ENCODE measurements at places on chromosomes 4 and X. TPM values are rescaled to one million over a fixed set of nuclear protein-coding genes. Genes with fewer than 3 reads are reported as not detected.

DNA sequence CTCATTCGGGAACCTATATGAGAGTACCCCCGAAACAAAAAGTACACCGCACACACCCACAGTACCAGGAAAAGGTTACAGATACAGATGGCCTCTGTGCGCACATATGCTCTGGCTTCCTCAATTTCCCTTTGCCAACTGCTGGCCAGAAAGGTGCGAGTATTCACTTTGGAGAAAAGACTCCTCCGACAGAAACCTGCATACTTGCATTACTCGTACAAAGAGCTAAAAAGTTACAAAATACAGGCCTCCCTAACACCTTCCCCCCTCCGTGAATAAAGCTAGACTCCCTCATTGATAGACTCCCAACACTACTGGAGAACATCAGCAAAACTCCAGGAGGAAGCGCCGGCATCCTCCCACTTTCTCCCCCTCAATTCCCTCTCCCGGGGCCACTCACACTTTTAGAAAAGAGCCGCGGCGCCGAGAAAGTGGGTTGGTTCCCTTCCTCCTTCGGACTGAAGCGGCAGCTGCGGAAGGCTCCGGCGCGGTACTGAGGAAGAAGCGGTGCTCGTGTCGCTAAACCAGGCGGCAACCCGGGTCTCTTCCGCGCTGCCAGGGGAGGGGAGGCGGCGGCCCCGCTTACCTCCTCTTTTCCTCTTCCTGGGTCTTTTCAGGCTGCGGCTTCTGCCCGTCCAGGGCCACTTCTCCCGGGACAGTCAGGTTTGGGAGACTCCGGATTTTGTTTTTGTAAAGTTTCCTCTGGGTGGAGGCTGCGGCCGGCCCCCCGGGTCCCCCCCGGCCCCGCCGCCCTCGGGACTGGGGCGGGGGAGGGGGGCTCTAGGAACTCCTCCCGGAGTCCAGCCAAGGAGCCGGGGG is 1.1 kb downstream of the FBXW7 start:
- no peaks in the 10 kb centered on the region for H3K36me3 ChIP-seq
- peak; percentile 72 for DNase-seq
- H3K4me1 ChIP-seq, result no peaks in the 10 kb centered on the region
- peak overlapping the region; percentile 58 for H3K4me3 ChIP-seq
- H3K27ac ChIP-seq, result peak overlapping the region; percentile 94
- H3K27me3 ChIP-seq, result no peaks in the 10 kb centered on the region

DNA sequence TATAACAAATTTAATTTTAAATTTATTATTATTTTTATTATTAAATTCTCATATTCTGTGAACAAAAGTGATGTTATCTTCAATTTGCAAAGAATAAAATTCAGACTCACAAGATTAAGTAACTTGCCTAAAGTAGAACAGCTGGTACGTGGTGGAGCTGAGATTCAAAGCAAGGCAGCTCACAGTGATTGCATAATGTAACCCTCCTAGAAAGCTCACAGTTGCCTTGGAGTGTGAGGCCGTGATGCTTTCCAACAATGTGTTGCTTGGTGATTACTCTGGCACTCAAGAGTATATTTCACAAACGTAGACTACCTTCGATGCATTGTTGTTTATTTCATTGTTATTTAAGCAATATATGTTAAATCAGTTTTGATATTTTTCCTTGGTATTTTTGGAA is 1039.2 kb upstream of the PABPC4L start:
- H3K36me3 ChIP-seq, result no peaks in the 10 kb centered on the region
- no peak for DNase-seq
- no peaks in the 10 kb centered on the region for H3K4me1 ChIP-seq
- no peak overlapping the region for H3K4me3 ChIP-seq
- H3K27ac ChIP-seq, result no peak overlapping the region
- no peaks in the 10 kb centered on the region for H3K27me3 ChIP-seq

DNA sequence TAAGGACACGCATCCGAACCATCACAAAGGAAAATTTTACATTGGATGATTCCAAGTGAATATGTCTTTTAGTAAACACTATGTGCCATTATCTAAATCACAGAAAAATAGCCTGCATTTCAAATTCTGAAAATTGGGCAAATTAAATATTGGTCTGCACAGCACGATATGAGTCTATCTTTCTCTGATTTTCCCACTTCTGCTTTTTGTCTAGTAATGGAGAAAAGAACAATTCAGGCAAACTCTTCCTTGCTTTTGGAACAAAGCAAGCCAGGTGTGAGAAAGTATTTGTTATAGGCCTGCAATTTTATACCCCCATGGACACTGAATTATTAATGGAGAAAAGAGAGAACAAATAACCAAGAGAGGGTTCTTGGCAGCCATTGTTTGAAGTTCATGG is 97.8 kb downstream of the ZNF827 start:
- H3K27ac ChIP-seq, result no peak overlapping the region
- H3K27me3 ChIP-seq, result no peaks in the 10 kb centered on the region
- DNase-seq, result no peak
- no peaks in the 10 kb centered on the region for H3K4me1 ChIP-seq
- no peak overlapping the region for H3K4me3 ChIP-seq

DNA sequence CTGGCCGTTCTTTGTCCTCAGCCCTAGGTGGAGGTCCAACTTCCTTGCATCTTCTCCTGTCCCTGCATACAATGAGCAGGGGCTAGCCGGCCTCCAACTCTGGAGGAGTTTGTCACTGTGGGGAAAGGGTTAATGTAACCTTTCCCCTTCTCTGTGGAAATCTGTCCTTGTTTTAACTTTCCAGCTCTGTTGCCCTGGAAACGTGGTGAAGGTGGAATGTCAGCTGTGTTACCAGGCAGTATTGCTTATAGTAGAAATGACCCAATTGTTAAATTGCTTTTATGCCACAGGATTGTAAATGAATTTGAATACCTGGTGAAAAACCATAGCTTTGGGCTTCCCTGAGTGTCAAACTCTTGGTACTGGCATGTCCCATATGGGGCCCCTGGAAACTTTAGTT is 131.6 kb upstream of the SCML1 start:
- no peak for DNase-seq
- H3K36me3 ChIP-seq, result no peaks in the 10 kb centered on the region
- no peak overlapping the region for H3K27ac ChIP-seq
- peaks cover 9% of the 10 kb centered on the region for H3K4me1 ChIP-seq
- H3K27me3 ChIP-seq, result no peaks in the 10 kb centered on the region

CLDN22 gene
- total RNA-seq, result not detected

- no peaks in the 10 kb centered on the region for H3K4me1 ChIP-seq
- peak overlapping the region; percentile 50 for H3K4me3 ChIP-seq
- H3K27ac ChIP-seq, result no peak overlapping the region
- H3K36me3 ChIP-seq, result no peaks in the 10 kb centered on the region
- H3K27me3 ChIP-seq, result no peaks in the 10 kb centered on the region
- DNase-seq, result no peak
Observed at GRCh38 chr4:112706840-112707207, 69.9 kb downstream of the LARP7 start.

GABRA4 gene
- 0.11 TPM for total RNA-seq

DNA sequence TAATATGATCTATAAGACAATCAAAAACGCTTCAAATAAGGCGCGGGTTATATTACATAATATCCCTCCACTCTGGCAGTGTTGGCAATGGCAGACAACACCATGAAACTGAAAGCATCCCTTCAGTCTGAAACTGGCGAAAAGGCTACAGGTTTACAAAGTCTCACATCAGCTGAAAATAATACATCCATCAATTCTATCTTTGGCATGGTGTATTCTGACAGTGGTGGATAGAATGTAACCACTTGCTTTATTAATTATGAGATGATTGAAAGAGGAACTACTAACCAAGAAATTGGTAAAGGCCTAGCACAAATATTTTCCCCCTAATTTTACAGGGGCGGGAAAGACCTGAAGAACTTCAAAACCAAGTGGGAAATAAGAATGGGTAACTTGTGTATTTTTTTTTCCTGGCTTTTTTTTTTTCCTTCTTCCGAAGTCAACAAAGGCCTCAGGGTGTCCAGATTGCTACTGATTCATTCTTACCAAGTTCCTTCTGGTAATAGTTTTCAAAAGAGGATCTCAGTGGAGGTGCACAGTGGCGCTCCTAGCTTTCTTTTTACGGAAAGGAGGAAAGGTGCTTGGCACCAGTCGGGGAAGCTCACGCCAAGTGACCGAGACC is 728 bp downstream of the UBA6 start:
- H3K4me1 ChIP-seq, result no peaks in the 10 kb centered on the region
- H3K4me3 ChIP-seq, result peak overlapping the region; percentile 93
- peak overlapping the region; percentile 94 for H3K27ac ChIP-seq
- H3K27me3 ChIP-seq, result no peaks in the 10 kb centered on the region

DNA sequence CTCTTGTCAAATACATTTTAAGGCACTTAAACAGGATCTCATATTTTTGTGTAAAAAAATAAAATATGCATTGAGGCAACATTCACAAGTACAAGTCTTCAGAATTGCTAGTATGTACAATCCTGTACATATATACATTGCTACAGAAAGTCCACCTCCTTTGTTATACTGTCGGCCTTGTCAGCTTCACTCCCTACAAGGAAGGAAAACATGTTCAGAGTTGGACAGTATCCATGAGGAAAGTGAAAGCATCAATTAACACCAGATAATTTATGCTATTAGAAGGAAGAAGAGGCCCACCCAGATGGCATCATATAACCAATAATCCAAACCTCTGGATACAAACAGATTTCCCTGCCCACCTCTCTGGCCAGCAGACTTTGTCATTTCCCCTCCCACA is 42.0 kb downstream of the REELD1 start:
- H3K27me3 ChIP-seq, result no peaks in the 10 kb centered on the region
- no peaks in the 10 kb centered on the region for H3K36me3 ChIP-seq
- no peak overlapping the region for H3K27ac ChIP-seq
- no peak overlapping the region for H3K4me3 ChIP-seq

DNAAF6 gene
- not detected for total RNA-seq

DNA sequence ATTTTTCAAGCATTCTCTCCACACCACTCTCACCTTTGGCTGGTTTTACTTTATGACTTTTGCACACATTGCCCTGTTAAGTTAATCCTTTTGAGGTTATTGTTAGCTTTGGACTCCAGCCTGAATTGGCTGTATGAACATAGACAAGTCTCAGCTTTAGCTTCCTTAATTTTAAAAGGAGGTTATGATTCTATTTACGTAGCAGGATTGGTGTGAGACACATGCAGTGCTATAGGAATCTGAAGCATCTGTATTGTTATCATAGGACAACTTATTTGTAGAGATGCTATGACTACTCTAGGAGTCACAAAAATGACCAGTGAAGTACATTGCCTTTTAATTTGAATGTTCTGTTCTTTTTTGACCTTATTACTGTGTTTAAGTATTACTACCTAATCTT is 15.7 kb downstream of the PGAM4 start:
- peaks cover 6% of the 10 kb centered on the region for H3K4me1 ChIP-seq
- peak overlapping the region; percentile 1 for H3K27ac ChIP-seq
- no peak for DNase-seq
- H3K27me3 ChIP-seq, result no peaks in the 10 kb centered on the region

DNA sequence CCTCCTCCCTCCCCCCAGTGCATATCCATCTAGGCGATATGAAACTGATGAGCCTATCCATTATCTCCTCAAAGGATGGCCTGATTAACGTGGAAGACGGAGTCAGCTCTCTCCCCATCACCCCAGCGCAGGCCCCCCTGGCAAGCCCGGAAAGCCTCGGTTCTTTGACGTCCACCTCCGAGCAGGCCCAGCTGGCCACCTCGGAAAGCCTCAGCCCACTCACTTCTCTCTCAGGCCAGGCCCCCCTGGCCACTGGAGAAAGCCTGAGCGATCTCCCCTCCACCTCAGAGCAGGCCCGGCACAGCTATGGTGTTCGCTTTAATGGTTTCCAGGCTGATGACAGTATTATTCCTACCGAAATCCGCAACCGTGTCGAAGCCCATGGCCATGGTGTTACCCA is 14.8 kb downstream of the GABRQ start:
- no peaks in the 10 kb centered on the region for H3K27me3 ChIP-seq
- H3K4me1 ChIP-seq, result no peaks in the 10 kb centered on the region
- H3K4me3 ChIP-seq, result no peak overlapping the region
- no peaks in the 10 kb centered on the region for H3K36me3 ChIP-seq

SPP1 gene
- total RNA-seq, result 0.75 TPM

SRPX2 gene
- 25.0 TPM for total RNA-seq

DNA sequence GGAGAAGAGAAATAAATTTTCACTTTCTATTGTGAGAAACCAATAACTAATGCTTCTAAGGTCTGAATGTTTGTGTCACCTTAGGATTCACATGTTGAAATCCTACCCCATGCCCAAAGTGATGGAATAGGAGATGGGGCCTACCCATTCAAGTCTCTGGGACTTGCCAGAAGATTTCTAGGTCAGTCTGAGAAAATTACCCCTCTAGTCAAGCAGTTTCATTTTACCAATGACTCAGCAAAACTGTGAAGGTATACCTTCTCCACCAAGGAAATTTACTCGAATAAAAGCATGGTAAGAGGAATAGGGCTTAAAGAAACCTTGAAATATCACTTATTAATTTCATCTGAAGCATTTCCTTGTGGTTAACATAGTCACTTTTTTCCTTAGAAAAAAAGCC is 23.5 kb upstream of the PAPSS1 start:
- H3K27me3 ChIP-seq, result no peaks in the 10 kb centered on the region
- H3K4me1 ChIP-seq, result peaks cover 6% of the 10 kb centered on the region
- H3K36me3 ChIP-seq, result no peaks in the 10 kb centered on the region
- DNase-seq, result no peak
- no peak overlapping the region for H3K27ac ChIP-seq

DNA sequence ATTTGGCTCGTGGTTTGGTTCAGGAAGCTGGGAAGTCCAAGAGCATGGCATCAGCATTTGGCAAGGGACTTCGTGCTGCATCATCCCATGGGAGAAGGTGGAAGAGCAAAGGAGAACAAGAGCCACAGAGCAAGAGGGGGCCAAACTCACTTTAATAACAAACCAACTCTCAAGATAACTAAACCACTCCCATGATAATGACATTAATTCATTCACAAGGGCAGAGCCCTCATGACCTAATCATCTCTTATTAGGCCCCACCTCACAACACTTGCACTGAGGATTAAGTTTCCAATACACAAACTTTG is 113.4 kb upstream of the ATXN3L start:
- H3K27ac ChIP-seq, result peak overlapping the region; percentile 60
- H3K4me3 ChIP-seq, result no peak overlapping the region
- H3K4me1 ChIP-seq, result no peaks in the 10 kb centered on the region
- H3K27me3 ChIP-seq, result no peaks in the 10 kb centered on the region
- no peaks in the 10 kb centered on the region for H3K36me3 ChIP-seq

MAP3K15 gene
- total RNA-seq, result 0.21 TPM

- H3K4me1 ChIP-seq, result no peaks in the 10 kb centered on the region
- H3K27ac ChIP-seq, result no peak overlapping the region
- DNase-seq, result no peak
- H3K4me3 ChIP-seq, result no peak overlapping the region
- H3K27me3 ChIP-seq, result no peaks in the 10 kb centered on the region
Observed at GRCh38 chrX:20665481-20665880, 398.8 kb upstream of the RPS6KA3 start.

TRMT2B gene
- total RNA-seq, result 4.5 TPM

- H3K4me1 ChIP-seq, result no peaks in the 10 kb centered on the region
- no peaks in the 10 kb centered on the region for H3K36me3 ChIP-seq
- H3K4me3 ChIP-seq, result no peak overlapping the region
- DNase-seq, result no peak
- no peaks in the 10 kb centered on the region for H3K27me3 ChIP-seq
Observed at GRCh38 chr4:22969287-22969896, 276.7 kb downstream of the GBA3 start.

Data from ascending aorta (tissue), 2 donors.